ENCODE measurements at places on chromosomes 4 and X. TPM values are rescaled to one million over a fixed set of nuclear protein-coding genes. Genes with fewer than 3 reads are reported as not detected.

GRCh38 chrX:151929126-151929525 is 16.4 kb downstream of the MAGEA4 start:
- DNase-seq = peak; percentile 2

- DNase-seq = no peak
These were observed 19.9 kb downstream of the TMEM164 start for GRCh38 chrX:110022599-110023448.

DNA sequence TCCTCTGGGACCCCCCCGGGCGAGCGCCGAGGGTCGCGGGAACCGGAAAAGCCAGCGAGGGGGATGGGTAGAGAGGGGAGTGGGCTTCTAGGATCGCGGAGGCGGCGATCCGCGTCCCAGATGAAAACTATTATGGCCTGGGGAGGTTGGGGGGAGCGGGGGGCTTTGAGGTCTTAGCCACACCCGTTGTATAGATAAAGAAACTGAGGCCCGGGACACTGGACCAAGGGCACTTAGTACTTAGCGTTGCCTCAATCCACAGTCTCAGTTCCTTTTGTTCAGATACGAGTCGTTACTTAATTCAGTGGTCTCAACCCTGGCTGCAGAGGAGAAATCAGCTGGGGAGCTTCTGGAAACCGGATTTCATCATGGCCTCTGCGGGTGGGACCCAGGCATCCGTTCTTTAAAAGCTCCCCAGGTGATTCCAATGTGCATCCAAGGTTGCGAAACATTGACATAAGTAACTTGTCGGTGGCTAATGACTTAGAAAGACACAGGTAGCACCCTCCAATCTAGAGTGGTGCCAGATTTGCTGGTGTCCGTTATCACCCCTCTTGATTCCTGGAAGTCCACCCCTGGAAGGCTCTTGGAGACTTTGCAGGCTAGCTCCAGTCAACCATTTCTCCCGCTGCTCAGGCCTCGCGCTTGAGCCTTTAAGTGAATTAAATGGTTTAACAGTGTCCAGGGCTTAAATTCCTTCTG is 90.7 kb downstream of the GEMIN8 start:
- DNase-seq = peak; percentile 15

- DNase-seq = no peak
These were observed 6.3 kb downstream of the MAGED1 start for GRCh38 chrX:51899741-51900140.

DNA sequence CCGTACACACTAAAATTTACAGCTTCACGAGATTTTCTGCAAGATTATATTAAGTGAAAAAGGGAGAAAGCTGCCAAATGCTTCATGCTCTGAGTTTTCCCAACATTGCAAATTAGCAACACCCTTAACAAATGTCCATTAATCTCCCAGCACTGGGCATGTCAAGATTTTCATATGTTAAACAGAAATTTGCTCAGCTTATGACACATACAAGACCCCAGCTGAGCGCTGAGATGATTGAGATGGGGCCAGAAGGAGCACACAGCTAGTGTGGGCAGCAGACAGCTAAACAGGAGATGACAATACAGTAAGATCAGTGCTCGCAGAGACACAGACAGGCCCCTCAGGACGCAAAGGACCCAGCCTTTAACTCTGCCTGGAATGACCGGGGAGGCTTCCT is 208.8 kb downstream of the STK32B start:
- no peak for DNase-seq

DNA sequence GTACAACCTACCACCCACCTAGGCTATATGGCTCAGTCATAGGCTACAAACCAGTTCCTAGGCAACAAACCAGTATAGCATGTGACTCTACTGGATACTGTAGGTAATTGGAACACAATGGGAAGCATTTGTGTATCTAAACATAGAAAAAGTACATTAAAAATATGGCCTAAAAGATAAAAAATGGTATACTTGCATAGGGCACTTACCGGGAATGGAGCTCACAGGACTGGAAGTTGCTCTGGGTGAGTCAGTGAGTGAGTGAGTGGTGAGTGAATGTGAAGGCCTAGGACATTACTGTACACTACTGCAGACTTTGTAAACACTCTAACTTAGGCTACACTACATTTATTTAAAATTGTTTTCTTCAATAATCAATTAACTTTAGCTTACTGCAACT is 139.2 kb upstream of the RBPJ start:
- no peak for DNase-seq

Gene ELOVL6
- 8.0 TPM for total RNA-seq

Gene SAGE1
- not detected for total RNA-seq

GRCh38 chr4:156975686-156976085 is 4.1 kb upstream of the PDGFC start:
- no peak for DNase-seq

- no peak for DNase-seq
These were observed 98.3 kb downstream of the NFKB1 start for GRCh38 chr4:102599455-102599854.

Gene NDNF
- total RNA-seq = 121 TPM

Gene MAGEB1
- total RNA-seq = not detected

DNA sequence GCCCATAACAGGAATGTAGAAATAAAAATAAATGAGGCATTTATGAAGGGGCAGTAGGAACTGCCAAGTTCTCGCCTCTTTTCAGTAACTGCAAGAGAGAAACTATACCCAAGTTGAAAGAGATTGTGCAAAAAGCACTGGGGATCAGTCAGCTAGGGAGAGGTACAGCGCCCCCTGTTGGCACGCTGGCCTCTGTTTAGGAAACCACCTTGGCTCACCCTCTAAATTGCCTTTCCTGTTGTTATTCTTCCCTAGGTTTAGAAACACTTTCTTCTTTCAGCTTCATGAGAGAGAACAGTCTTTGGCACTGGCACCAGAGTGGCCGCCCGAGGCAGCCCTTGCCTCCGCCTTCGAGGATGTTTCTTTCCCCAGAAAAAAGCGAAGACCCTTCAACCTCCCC is 348.5 kb downstream of the MID1IP1 start:
- DNase-seq = peak; percentile 70

DNA sequence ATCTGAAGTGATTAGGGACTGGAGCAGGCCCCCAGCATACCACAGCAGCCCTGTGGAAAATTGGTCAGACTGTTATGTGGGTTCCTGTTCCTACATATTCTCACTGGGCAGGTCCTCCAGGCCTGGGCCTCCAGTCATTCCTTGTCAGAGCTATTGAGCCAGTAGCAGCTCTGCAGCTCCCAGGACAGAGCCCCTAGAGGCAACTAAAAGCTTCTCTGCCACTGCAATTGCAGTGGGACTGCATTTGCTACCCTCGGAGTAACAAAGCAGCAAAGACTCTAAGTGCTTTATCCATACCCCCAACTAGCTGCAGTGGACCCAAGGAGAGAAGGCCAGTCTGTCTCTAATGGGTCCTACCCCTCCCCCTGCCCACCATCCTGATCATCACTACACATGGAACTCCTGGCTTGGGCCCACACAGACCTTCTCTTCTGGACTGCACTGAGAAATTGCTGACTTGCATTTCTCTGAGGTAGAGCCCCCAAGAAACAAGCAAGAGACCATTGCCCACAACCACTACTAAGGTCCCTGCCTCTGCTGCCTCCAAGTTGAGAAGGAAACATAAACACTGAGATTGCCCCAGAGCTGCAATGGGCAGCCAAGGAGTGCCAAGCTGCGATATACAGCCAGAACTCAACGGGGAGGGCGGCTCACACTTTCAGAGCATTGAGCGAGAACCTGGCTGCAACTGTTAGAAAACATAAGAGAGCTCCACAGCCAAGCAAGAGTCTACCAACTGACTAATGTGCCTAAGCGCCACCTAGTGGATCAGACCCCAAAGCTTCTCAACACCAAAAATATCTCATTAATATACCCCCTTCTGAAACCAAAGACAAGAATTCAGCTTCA is 738.7 kb upstream of the NDST4 start:
- peak; percentile 35 for DNase-seq

Gene H2BW2
- total RNA-seq = not detected

Gene SNX25
- 95.4 TPM for total RNA-seq

GRCh38 chr4:16916031-16916430 is 17.6 kb upstream of the LDB2 start:
- DNase-seq = peak; percentile 18

Gene NCAPG
- 6.0 TPM for total RNA-seq
